ENCODE measurements at places on chromosomes 11 and 22. TPM values are rescaled to one million over a fixed set of nuclear protein-coding genes. Genes with fewer than 3 reads are reported as not detected.

- no peak for DNase-seq
Observed at GRCh38 chr22:23816156-23816976, 22.4 kb downstream of the DERL3 start.

GRCh38 chr11:73047773-73048371 is 94.2 kb downstream of the FCHSD2 start:
- no peak for DNase-seq

DNA sequence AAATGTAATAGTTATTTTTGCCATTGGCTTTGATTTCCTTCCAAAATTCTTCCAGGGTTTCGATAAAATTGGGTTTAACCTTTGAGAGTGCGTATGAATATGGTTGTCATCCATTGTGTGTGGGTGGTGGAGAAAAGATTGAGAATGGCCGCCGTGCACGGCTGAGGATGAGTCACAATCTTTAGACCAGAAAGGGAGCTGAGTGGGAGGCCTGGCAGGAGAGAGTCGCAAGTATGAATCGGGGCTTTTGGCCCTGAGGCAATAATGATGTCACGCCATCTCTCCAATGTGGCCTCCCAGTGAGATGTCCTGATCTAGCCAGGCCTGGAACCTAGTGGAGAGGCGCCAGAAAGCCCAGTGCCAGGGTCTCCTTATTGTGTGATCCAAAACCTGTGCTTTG is 33.1 kb upstream of the SMPD1 start:
- no peak for DNase-seq

The KCNA4 gene
- 0.13 TPM for polyA plus RNA-seq

DNA sequence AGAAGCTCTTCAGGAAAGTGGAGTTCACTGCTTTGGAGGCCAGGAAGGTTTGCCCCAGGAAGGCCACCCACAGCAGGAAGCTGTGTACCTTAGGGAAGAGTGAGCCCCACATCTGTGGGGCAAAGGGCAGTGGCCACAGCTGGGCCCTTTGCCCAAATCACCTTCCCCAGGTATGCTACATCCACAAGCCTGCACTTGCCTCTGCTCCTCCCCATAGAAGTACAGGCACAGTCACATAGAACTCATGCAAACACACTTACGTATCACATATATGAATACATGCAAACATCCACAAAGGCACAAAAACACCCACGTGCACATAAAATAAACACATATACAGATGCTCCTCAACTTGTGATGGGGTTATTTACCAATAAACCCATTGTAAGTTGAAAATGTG is 2.1 kb downstream of the TRIM29 start:
- DNase-seq = no peak

DNA sequence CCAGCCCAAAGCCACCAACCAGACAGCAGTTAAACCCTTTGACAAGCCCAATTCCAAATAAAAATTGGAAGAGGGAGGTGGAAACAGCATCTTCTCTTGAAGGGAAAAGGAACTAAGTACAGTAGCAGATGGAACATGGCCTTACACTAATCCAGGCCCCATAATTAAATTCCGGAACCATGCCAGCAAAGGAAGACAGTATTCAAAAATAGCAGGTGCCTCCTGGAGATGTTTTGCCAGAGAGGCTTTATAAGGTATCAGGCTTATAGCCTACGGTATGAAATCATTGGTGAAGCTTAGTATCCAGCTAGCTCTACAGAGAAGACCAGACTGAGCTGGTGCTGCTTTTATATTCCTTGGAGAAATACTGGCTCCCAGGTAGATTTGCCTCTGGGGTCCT is 344.1 kb upstream of the API5 start:
- no peak for DNase-seq

- DNase-seq = no peak
Observed at GRCh38 chr11:125588505-125588904, 4.1 kb upstream of the STT3A start.

DNA sequence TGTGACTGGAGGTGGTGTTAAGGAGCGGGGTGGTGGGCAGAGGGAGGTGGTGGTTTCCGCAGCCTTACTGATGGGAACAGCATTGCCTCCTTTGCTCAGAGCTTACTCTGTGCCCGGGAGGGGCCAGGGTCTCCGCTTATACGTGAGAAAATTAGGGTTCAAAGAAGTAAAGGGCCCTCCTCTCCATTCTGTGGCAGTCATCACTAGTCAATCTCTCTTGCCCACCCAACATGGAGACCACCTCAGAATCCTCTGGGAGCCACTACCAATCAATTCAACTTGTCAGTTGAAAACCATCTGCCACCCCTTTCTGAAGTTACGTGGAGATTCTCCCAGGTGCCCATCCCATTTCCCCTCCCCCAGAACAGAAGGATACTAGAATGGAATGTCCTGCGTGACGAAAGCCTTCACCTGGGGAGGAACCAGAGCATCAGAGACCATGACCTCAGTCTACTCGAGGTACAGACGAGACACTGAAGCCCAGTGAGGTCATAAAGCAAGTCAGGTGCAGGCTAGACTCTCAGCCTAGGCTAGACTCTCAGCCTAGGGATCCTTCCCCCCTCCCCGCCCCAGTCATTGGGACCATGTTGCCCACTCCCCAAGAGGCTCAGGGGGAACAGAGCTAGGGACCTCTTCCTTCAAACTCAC is 2.0 kb downstream of the SELENOM start:
- no peak for DNase-seq

DNA sequence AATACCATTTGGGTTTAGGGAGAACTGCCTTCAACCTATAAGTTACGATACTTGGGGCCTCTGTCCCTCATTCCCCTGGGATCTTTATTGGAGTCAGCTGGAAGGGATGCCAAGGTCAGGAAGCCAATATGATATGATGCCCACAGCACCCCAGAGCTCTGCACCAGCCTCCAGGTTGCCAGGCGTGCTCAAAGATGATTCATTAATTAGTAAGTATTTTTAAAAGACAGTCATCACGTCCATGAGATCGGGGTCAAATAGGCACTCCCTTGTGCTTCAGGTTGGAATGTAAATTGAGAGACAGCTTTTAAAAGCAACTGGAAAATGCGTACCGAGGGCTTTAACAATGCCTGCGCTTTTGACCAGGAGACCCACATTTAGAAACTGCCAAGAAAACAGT is 57.0 kb upstream of the CD5 start:
- DNase-seq = no peak

The TLCD5 gene
- polyA plus RNA-seq = 18.8 TPM

GRCh38 chr22:24027389-24027975 is 16.4 kb downstream of the CABIN1 start:
- no peak for DNase-seq

DNA sequence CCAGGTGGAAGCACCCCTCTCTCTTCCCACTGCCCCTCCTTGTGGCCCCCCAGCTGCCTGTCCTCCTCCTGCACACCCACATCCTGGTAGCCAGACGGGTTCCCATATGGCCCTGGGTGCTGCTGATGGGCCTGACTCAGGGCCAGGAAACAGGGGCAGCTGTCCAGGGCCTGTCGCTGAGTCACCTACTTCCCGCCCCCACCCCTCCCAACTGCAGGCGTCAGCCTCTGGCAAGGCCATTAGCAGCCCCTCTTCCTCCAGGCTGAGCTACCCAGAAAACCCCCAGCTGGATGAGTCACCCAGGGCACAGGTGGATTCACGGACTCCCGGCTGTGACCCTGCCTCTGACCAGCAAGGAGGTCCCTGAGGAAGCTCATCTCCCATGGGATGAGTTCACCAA is 6.9 kb upstream of the GAL start:
- no peak for DNase-seq

- DNase-seq = no peak
Observed at GRCh38 chr11:22668005-22668796, 1.8 kb downstream of the GAS2 start.

- DNase-seq = no peak
Observed at GRCh38 chr11:61945191-61945590, 5.0 kb upstream of the BEST1 start.

The TSKU gene
- 21.2 TPM for polyA plus RNA-seq

DNA sequence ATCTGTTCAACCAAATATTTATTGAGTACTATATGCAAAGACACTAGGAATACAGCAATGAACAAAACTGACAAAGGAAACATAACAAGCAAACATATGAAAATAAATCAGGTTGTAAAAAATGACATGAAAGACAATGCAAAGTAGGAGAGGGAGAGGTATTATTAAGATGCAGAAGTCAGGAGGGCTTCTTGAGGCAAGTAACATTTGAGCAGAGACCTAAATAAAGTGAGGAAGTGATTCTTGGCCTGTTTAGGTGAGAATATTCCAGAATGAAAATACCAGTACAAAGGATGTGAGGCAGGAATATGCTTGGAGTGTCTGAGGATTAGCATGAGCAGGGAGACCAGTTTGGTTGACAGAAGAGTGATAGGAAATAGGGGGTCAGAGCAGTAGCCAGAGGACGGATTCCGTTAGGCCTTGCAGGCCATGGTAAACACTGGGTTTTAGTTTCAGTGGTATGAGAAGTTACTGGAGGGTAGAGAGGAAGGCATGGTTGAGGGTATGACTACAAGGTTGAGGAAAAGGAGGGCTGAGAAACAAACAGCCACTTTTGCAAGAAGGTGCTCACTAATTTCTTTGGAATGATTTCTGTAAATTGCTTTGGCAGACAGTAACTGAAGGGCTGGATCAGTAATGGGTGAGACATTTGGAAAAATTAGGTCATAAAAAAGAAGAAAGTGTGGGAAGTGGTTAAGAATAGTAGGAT is 191.9 kb downstream of the SWAP70 start:
- no peak for DNase-seq

DNA sequence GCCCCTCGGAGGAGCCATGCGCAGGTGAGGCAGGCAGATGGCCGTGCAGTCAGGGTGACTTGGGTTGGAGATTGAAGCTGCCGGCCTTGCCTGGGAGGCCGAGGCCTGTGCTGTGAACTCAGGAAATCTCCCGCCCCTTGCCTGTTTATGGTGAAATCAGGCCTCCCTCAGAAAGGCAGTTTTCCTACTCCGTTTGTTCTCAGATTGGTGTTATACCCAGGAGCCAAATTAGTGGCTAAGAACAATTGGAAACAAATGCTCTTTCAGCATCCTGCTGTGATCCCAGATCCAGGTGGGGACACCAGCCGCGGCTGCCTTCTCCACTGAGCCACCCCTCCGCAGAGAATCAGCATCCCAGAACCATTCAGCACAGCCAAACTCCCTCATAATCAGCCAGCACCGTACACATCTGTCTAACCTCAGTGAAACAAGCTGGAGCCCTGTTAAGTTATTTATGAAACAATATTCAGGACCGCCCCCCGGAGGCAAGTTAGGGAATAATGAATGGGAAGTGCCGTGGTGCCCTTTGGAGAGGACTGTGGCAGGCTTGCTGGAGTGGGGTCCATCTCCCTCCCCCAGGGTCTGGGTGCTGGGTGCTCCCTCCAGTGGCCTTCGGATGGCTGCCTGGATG is 60.0 kb downstream of the PKNOX2 start:
- no peak for DNase-seq

DNA sequence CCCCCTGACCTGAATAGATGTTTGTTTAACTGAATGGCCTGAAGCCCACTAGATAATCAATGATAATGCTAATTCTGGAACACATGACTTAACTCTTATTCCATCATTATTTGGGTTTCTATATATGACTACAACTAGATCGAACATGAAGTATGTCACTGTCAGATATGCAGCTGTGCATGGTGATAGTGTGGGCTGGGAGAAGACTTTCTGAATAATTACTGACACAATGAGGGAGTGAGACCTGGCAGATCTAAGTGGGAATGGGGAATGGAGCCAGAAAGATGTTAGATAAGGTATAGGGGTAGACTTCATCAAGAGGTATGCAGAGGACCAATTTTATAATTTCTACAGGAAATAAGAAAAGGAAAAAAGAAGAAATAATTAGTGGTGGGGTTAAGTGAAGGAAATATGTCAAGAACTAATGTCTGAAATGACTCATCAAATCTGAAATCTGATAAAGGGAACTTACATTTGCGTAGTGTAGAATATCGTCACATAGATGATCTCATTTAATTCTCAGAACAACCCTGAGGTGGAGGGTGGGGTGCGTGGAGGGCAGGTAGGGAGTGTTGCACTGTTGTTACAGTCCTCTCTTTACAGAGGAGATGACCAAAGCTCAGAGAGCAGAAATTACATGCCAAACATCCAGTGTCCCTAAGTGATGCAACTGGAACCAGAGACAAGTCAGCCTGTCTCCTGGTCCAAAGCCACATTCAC is 68.2 kb upstream of the EED start:
- no peak for DNase-seq

GRCh38 chr11:96307776-96308140 is 35.2 kb downstream of the MAML2 start:
- no peak for DNase-seq

DNA sequence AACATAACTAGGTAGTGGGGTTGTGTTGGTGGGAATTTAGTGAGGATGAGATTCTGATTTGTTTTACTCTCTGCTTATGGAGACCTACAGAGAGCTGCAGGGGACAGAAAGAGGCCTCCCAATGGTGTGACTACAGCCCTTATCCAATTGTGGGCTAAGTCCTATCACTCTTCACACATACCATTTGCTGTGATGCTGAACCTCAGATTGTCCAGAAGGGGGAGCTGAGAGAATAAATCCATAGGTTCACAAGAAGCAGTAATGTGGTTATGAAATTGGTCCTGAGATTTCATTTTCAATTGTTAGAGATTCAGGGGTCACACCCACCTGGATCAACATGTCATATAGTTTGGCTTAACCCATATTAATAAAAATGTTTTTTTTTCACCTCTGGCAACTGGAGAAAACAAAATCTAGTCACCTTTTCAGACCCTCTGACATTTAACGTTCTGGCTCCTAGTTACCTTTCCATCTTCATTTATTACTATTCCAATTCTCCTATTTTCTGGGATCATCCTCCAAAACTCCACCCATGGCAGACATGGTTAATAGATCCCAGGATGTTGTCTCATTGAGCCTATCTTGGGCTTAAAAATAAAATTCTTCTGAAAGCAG is 53.3 kb upstream of the PTPN5 start:
- DNase-seq = peak; percentile 1

- DNase-seq = peak; percentile 5
Observed at GRCh38 chr22:43670513-43670912, 141.6 kb downstream of the EFCAB6 start.

The DGCR6 gene
- polyA plus RNA-seq = 6.6 TPM

DNA sequence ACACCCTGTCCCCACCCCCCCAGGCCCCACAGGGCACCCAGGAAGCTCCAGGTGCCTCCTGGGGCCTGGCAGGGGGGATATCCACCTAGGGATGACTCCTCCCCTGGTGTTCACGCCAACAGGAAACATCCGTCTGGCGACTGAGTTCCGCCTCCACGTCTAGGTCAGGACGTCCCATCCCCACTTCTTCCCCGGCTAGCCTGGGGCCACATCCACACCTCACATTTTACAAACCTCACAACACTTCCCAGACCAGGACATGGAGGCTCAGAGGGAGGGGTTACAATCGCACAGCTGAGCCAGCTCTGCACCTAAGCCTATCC is 21.0 kb downstream of the MAFF start:
- no peak for DNase-seq

The DPP3 gene
- 24.3 TPM for polyA plus RNA-seq

DNA sequence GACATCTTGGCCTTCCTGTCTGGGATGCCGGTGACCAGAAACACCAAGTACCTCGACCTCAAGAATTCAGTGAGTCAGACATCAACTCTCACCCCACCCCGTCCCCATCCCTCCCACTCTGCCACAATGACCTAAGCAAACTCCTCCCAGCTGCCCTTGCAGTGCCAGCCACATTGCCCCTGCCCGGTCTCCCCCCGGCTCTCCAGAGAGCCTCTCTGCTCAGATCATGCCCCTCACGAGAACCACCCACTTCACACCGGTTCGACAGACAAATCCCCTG is 23.6 kb upstream of the MYRF start:
- DNase-seq = no peak

- no peak for DNase-seq
Observed at GRCh38 chr11:1152316-1153104, 5.2 kb upstream of the MUC5AC start.

GRCh38 chr11:12100841-12101242 is 9.5 kb upstream of the MICAL2 start:
- DNase-seq = no peak

GRCh38 chr22:48853627-48854240 is 973.9 kb downstream of the BRD1 start:
- DNase-seq = no peak

All from left kidney (tissue), 8 donors.